ENCODE measurements at places on chromosomes 12 and 14.

DNA sequence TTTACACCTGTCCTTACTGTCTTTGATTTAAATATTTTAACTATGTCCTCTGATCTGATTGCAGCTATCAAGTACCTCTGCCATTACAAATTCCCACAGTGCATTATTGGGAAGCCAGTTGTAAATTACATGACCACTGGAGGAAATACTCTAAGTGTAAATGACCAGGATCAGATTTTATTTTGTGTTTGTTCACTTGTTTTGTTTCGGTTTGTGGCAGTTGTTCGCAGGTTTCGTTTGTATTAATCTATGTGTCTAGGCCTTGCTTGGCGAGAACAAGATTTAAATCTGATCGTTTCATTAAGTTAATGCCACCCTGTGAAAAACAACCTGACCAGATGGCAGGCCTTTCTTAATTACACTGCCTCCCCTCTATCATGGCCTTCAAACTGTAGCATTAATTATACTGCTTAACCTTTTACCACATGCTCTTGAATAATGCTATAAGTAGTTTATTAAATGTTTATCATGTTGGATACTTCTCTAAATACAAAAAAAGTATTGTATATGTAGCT lies 990.1 kb downstream of the TMTC2 start:
- no peak for DNase-seq

DNA sequence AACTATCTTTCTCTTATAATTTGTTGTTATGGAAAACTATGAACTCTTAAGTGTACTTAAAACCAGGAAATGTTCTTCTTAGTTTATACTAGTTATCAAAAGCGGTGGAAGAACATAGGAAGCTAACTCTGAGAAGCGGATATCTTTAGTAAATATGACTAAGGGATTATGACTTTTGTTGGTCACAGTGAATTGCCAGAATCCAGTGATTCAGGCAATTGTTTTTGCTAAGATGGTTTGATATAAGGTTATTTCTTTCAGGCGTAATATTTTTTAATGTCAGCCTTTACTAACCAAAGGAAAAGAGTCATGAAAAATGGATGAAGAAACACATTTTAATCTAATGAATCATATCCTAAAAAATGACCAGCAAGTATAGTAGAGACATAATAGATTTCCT lies 473.5 kb downstream of the FOXG1 start:
- DNase-seq: no peak

- DNase-seq: no peak
These were observed 57.4 kb downstream of the FAM222A start for GRCh38 chr12:109770861-109771670.

DNA sequence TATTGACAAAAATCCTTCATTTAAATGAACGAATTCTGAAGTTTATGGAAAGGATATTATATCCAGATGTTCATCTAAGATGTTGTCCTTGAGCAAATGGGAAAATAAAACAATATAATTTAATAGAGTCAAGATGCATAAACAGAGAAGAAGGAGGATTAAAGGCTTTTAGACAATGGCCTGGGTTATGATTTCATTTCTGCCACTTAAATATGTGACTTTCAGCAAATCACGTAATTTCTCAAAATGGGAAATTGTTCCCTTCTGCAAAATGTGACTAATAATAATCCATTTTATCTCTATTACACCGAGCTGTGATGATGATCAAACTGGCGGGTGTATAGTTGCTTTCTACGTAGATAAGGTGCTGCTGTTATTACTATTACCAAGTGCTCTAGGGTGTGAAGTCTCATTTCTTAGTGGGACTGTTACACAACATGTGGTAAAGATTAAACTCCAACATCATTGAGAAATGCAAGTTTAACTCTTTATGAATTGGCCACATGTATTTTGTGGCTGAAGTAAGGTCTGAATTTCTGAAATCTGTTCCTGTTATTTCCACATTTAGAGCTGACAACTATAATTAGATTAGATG lies 157.0 kb downstream of the MYRFL start:
- DNase-seq: no peak

DNA sequence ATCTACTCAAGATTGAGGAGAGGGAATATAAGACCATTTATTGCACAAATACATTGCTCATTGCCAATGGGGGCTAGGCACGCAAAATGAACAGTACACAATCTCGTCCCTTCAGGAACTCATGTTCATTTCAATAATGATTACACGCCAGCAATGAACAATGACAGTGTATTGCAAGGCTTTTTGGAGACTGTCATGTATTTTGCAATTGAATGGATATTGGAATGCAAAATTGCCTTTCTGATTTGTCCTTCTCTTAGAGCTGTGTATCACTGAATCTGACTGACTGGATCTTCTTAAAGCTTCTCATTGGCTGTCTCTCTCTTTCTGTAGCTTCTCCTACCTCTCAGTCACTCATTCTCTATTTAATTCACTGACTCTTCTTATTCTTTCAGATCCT lies 400.2 kb upstream of the DCN start:
- no peak for DNase-seq
